Activated CD4-positive, alpha-beta T cell treated with anti-CD3 and anti-CD28 coated beads, Interleukin-2, amount 10 ng/mL, durations not matched to agents 7 days and 5 days (primary cell): ENCODE measurements at places on chromosomes 16 and 17.

- peaks cover 57% of the 10 kb centered on the region for H3K27me3 ChIP-seq
- H3K27ac ChIP-seq, result no peak overlapping the region
- no peak for DNase-seq
- no peaks in the 10 kb centered on the region for H3K36me3 ChIP-seq
Measured at GRCh38 chr16:75279305-75279704, 27.9 kb upstream of the BCAR1 start.

GRCh38 chr16:30660424-30661261 is 2.4 kb downstream of the FBRS start:
- no peaks in the 10 kb centered on the region for H3K27me3 ChIP-seq
- H3K27ac ChIP-seq, result peak overlapping the region; percentile 89
- H3K4me3 ChIP-seq, result peak overlapping the region; percentile 88
- H3K4me1 ChIP-seq, result peaks cover 55% of the 10 kb centered on the region
- peak; percentile 79 for DNase-seq

GRCh38 chr16:73483934-73484711 is 436.2 kb upstream of the ZFHX3 start:
- peaks cover 2% of the 10 kb centered on the region for H3K4me1 ChIP-seq
- no peak overlapping the region for H3K4me3 ChIP-seq
- H3K36me3 ChIP-seq, result no peaks in the 10 kb centered on the region
- no peak for DNase-seq

DNA sequence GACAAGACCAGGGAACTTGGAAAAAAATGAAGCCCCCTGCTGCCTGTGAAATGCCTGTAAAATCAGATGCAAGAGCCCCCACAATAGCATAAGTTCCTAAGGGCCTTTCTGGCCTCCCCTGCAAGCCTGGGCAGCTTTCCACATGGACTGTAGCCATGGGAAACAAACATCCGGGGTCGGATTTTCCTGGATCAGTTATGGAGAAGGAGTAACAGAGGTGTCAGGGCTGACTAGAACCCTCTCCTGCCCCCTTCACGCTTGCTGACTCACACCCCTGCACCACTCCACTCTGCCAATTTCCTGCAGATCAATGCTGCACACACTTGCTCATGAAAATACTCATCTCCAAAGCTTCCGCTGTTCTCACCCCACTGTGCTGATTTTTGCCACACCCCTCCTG is 258.6 kb downstream of the CBLN1 start:
- no peak for DNase-seq
- H3K36me3 ChIP-seq, result no peaks in the 10 kb centered on the region
- H3K4me1 ChIP-seq, result no peaks in the 10 kb centered on the region

DNA sequence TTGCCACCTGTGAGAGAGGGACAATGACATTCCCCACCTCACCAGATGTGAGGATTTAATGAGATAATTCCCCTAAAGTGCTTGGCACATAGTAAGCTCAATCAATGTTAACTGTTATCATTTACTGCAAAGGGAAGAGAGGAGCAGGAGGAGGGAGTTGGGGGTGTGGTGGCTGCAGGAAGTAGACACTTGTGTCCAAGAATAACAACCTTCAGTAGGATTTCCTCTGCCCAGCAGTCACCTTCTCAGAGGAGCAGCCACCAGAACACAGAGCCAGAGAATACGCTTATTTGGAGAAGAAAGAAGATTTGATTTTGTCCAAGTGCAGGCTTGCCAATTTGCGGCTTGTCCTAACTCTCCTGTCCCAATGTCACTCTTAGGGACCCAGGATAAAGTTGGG is 10.2 kb downstream of the CBX4 start:
- H3K27me3 ChIP-seq, result peaks cover 5% of the 10 kb centered on the region
- peaks cover 6% of the 10 kb centered on the region for H3K36me3 ChIP-seq
- H3K4me3 ChIP-seq, result no peak overlapping the region

DNA sequence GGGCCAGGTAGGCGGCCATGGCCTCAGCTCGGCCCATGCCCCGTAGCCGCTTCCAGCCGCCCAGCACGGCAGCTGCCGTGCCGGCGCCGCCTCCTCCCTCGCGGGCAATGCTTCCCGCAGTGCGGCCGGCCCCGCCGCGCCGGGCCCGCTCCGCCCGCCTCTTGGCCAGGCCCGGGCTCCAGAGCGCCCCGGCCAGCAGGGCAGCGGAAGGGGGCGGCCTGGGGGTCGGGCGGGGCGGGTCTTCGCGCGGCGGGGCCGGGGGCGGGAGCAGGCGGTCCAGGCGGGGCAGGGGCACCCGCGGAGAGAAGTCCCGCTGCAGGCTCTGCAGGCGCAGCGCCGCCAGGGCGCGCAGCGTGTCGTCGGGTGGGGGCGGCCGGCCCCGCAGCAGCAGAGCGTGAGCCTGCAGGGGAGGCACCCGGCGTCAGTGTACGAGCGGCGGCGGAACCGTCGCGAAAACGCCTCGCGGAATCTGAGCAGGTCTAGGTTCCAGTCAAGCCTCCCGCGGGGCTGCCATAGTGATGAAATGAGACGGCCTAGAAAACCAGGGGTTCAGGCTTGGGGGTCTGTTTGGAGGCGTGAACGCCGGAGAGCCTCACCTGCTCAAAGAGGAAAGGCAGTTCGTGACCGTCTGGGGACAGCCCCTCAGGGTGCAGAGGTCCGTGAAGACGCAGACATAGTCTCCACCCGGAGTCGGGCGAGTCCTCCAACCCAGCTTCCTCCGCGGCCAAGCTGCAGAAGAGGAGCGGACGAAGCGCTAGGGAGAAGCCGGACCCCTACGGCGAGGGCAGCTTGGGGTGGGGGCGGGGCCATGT is 6.6 kb downstream of the PLEKHH3 start:
- peak; percentile 41 for DNase-seq
- H3K4me1 ChIP-seq, result peaks cover 23% of the 10 kb centered on the region
- no peak overlapping the region for H3K27ac ChIP-seq
- peaks cover 50% of the 10 kb centered on the region for H3K27me3 ChIP-seq
- H3K4me3 ChIP-seq, result peak overlapping the region; percentile 48

GRCh38 chr17:61233991-61234750 is 165.5 kb upstream of the TBX2 start:
- H3K4me3 ChIP-seq, result no peak overlapping the region
- no peak for DNase-seq

GRCh38 chr17:41308251-41308917 is 725 bp downstream of the KRTAP16-1 start:
- H3K36me3 ChIP-seq, result peaks cover 4% of the 10 kb centered on the region
- H3K27ac ChIP-seq, result peak overlapping the region; percentile 97
- peak overlapping the region; percentile 61 for H3K4me3 ChIP-seq
- DNase-seq, result peak; percentile 85
- peaks cover 4% of the 10 kb centered on the region for H3K27me3 ChIP-seq
- peaks cover 53% of the 10 kb centered on the region for H3K4me1 ChIP-seq

DNA sequence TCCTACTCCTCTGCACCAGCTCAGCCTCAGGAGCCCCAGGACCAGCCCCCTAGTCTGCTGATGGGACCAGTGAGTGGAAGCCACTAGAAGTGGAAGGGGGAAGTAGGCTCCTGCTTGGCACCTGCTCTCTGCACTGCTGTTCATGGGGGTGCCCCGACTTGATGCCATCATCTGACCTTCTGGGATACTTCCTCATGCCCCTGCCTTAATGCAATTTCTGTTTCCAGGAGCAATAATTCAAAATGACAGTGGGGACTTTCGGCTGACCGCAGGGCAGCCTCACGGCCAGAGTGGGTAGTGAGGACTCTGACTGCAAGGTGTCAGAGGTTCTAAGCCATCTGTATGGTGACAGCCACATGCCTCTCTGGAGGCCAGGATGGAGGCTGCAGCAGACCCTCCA is 196.4 kb upstream of the WSCD1 start:
- peaks cover 2% of the 10 kb centered on the region for H3K27me3 ChIP-seq
- no peak overlapping the region for H3K4me3 ChIP-seq
- H3K36me3 ChIP-seq, result no peaks in the 10 kb centered on the region
- DNase-seq, result no peak

- H3K27me3 ChIP-seq, result no peaks in the 10 kb centered on the region
- DNase-seq, result no peak
- H3K27ac ChIP-seq, result no peak overlapping the region
- H3K4me3 ChIP-seq, result no peak overlapping the region
- H3K4me1 ChIP-seq, result no peaks in the 10 kb centered on the region
Measured at GRCh38 chr16:2946649-2947048, 17.4 kb upstream of the KREMEN2 start.

- DNase-seq, result no peak
- no peaks in the 10 kb centered on the region for H3K36me3 ChIP-seq
- H3K27me3 ChIP-seq, result no peaks in the 10 kb centered on the region
- H3K4me3 ChIP-seq, result no peak overlapping the region
Measured at GRCh38 chr16:8727857-8728618, 53.6 kb downstream of the ABAT start.

DNA sequence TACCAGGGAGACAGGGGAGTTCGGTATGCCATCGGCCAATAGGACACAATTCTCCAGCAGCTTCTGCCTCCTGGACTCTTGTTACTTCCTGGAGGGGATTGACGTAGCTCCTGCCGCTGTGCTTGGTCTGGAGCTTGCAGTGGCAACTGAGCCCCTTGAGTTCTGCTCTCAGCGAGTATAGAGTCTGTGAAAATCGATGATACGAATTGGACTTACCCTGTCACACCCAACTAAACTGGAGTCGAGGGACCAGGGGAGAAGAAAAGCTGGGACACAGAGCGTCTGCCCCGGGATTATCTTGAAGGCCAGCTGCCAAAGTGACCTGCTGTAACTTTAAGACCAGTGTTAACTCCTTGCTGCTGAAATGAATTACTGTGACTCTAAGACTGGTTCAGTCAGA is 22.2 kb downstream of the SEC14L1 start:
- H3K4me1 ChIP-seq, result peaks cover 39% of the 10 kb centered on the region
- no peaks in the 10 kb centered on the region for H3K27me3 ChIP-seq

GRCh38 chr16:23310217-23310616 is 8.1 kb downstream of the SCNN1B start:
- no peaks in the 10 kb centered on the region for H3K4me1 ChIP-seq
- H3K4me3 ChIP-seq, result no peak overlapping the region
- H3K27ac ChIP-seq, result no peak overlapping the region
- no peak for DNase-seq

DNA sequence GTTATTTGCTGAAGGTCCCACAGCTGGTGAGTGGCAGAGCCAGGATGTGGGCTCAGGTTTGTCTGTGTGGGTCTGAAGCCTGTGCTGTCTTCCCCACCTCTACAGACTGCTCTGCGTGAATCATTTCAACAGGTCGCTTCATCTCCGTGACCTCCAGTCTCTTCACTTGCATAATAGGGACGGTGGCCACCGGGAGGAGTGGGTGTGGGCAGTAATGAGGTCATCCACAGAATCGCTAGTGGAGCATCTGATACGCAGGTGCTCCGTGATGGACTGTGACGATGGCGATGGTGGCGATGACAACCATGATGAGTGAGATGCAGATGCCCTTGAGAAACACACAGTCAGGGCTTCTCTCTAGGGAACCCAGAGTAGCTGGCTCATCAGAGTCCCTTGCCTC is 120.2 kb downstream of the RAP1GAP2 start:
- DNase-seq, result no peak
- no peaks in the 10 kb centered on the region for H3K27me3 ChIP-seq
- no peaks in the 10 kb centered on the region for H3K4me1 ChIP-seq
- H3K27ac ChIP-seq, result peak overlapping the region; percentile 46
- no peak overlapping the region for H3K4me3 ChIP-seq

- H3K4me1 ChIP-seq, result no peaks in the 10 kb centered on the region
- H3K4me3 ChIP-seq, result no peak overlapping the region
- H3K36me3 ChIP-seq, result no peaks in the 10 kb centered on the region
Measured at GRCh38 chr17:3507869-3508268, 32.1 kb downstream of the ASPA start.

- H3K4me3 ChIP-seq, result peak overlapping the region; percentile 28
- H3K27me3 ChIP-seq, result no peaks in the 10 kb centered on the region
- peaks cover 64% of the 10 kb centered on the region for H3K4me1 ChIP-seq
- H3K36me3 ChIP-seq, result peaks cover 14% of the 10 kb centered on the region
- H3K27ac ChIP-seq, result peak overlapping the region; percentile 82
- peak; percentile 77 for DNase-seq
Measured at GRCh38 chr16:27169511-27170071, 33.7 kb upstream of the KDM8 start.

- H3K27me3 ChIP-seq, result no peaks in the 10 kb centered on the region
- H3K4me1 ChIP-seq, result no peaks in the 10 kb centered on the region
- DNase-seq, result no peak
- H3K36me3 ChIP-seq, result no peaks in the 10 kb centered on the region
- no peak overlapping the region for H3K4me3 ChIP-seq
Measured at GRCh38 chr16:5479926-5480325, 382.3 kb upstream of the EEF2KMT start.

- no peaks in the 10 kb centered on the region for H3K4me1 ChIP-seq
- H3K27me3 ChIP-seq, result no peaks in the 10 kb centered on the region
- DNase-seq, result no peak
Measured at GRCh38 chr16:9818702-9819101, 363.5 kb downstream of the GRIN2A start.

DNA sequence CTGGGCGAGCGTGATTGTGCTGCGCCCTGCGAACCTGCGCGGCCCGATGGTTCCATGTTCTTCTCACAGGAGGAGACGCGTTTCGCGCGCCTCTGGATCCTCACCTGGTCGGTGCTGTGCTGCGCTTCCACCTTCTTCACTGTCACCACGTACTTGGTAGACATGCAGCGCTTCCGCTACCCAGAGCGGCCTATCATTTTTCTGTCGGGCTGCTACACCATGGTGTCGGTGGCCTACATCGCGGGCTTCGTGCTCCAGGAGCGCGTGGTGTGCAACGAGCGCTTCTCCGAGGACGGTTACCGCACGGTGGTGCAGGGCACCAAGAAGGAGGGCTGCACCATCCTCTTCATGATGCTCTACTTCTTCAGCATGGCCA is 1.0 kb downstream of the FZD2 start:
- peaks cover 73% of the 10 kb centered on the region for H3K27me3 ChIP-seq
- H3K36me3 ChIP-seq, result peaks cover 4% of the 10 kb centered on the region
- H3K4me3 ChIP-seq, result peak overlapping the region; percentile 34
- H3K27ac ChIP-seq, result no peak overlapping the region
- H3K4me1 ChIP-seq, result peaks cover 26% of the 10 kb centered on the region
- DNase-seq, result no peak

DNA sequence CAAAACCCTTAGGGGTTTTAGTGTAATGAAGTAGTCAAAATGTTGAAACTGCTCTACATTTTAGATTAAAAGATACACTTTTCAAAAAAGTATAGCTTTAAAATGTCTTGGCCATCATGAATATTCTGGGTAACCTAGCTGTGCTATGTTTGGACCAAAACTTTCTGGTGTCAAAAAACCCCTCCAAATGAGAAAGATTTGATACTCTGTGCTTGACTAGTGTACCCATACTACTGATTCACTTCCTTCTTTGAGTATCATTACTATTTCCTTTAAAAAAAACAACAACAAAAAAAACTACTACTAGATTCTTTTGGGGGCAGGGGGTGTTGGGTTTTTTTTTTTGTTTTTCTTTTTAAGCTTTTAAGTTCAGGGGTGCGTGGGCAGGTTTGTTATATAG is 37.3 kb downstream of the PTRH2 start:
- H3K4me3 ChIP-seq, result no peak overlapping the region
- H3K4me1 ChIP-seq, result peaks cover 24% of the 10 kb centered on the region
- no peaks in the 10 kb centered on the region for H3K27me3 ChIP-seq
- H3K27ac ChIP-seq, result peak overlapping the region; percentile 57

GRCh38 chr16:29007730-29008593 is 23.1 kb downstream of the LAT start:
- H3K27me3 ChIP-seq, result no peaks in the 10 kb centered on the region
- peak overlapping the region; percentile 44 for H3K4me3 ChIP-seq
- peaks cover 52% of the 10 kb centered on the region for H3K4me1 ChIP-seq
- peaks cover 6% of the 10 kb centered on the region for H3K36me3 ChIP-seq
